ENCODE measurements at places on chromosomes 4 and X. TPM values are rescaled to one million over a fixed set of nuclear protein-coding genes. Genes with fewer than 3 reads are reported as not detected.

DNA sequence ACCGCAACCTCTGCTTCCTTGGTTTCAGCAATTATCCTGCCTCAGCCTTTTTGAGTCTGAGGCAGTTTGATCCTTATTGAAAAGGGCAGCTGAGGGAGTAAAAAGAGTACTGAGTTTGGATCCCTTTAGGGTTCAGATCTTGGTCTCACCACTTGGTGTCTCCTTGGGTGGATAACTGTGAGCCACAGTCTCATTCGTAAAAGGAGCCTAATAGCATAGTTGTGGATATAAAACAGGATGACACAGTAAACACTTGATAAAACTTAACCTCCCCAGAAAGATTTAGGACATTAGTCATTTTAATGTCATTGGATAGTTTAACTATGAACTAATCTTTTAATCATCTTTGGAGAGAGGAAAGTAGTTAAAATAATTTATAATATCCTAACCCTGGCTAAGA is 173.0 kb downstream of the ANK2 start:
- H3K36me3 ChIP-seq = no peaks in the 10 kb centered on the region
- no peaks in the 10 kb centered on the region for H3K4me1 ChIP-seq
- H3K4me3 ChIP-seq = no peak overlapping the region
- H3K27me3 ChIP-seq = no peaks in the 10 kb centered on the region
- DNase-seq = no peak

The SHROOM4 gene
- total RNA-seq = 10.5 TPM

The ODAPH gene
- not detected for total RNA-seq

The TMEM156 gene
- total RNA-seq = not detected

The SPP1 gene
- total RNA-seq = 3.7 TPM

Measured in left ventricle myocardium inferior (tissue), 1 donor.